ENCODE measurements at places on chromosomes 4 and X.

DNA sequence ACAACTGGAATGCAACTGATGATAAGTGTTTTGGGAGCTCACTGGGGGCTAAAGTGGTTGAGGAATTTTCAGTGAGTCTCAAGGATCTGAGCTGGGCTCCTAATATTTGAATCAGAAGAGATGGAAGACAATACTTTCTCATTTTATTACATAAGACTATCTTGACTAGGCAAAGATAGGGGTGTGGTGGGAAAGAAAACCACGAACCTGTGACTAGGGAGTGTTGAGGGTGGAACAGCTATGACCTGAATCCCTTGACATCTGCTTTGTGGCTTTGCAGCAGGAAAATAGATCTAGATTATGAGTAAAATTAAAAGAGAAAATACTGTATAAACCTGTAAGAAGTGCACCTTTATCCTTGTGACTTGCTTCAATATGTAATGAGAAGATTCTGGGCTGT lies 295.1 kb upstream of the TEX13A start:
- no peak for DNase-seq

GRCh38 chr4:182348779-182349326 lies 105.7 kb downstream of the TENM3 start:
- DNase-seq, result no peak

DNA sequence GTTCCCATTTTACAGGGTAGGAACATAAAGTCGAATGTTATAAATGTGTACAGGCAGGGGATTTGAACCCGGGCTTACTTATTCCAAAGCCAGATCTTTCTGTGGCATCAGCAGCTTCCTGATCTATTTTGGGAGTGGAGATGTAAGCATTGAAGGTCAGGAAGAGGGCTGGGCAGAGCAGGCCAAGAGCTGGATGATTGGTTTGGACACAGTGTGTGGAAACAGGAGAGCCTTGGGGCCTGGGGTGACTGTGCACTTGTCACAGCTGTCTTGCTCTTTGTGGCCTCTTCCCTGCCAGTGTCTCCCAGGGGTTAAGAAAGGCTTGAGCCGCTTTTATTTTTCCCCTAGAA lies 127.9 kb upstream of the ENPP6 start:
- DNase-seq, result no peak

DNA sequence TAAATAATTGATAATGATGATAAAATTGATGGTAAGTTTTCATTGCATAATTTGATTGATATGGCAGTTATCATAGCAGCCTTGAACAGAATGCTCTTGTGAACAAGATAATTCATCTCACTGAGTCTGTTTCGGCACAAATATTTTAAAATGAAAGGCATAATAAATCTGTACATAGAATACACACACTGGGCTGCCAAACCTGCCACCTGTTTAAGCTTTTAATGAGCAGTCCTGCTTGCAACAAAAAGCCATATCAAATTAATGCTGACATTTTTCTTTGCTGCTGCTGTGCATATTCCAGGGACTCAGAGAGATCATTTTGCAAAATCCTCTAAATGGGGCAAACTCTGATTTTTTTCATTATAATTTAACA lies 201.1 kb downstream of the ARHGAP24 start:
- DNase-seq, result no peak

DNA sequence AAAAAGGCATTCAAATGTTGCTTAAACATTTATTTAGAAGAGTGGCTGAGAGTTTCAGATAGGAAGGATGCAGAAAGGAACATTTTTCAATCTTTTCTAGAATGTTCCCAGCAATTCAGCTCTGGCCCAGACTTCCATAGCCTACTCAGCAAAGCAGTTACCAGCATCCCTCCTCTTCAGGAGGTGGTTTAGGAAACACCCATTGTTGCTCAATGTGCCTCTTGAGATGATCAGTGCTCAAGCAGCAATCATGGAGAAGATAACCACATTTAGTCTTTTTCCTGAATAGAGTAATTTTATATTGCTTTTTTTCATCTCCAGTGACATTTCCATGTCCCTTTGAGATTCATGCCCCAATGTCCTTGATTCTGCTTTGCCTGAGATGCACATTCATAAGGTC lies 328.7 kb upstream of the PPARGC1A start:
- DNase-seq, result no peak

- DNase-seq, result no peak
Measured at GRCh38 chr4:126262665-126263064, 947.9 kb downstream of the FAT4 start.

GRCh38 chr4:139920486-139921002 lies 233.4 kb downstream of the MAML3 start:
- DNase-seq, result no peak

DNA sequence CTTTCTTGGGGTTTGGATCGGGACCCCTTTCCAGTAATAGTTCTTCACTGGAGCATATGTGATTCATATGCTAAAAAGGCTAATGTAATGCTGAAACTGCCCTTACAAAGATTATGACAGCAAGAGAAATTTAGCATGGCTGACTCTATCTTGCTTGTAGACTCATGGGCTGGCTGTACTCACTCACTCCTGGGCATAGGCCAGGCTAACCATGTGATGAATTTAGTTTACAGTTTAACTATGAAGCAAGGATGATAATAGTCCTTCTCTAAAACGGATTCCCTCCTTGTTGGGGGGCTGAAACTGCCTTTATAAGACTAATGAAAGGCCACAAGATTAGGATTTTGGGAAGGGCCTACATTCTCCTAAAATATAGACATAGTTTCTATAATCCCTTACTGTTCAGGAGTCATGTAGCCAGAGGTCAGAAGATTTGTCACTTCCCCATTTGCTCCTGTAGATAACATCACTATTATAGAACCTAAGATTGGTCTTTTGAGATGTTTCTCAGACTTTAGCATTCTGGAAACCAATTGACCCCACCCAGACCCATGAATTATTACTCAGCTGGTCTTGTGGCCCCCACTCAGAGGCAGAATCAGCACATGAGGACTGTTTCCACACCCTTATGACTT lies 20.8 kb upstream of the CEP135 start:
- no peak for DNase-seq

DNA sequence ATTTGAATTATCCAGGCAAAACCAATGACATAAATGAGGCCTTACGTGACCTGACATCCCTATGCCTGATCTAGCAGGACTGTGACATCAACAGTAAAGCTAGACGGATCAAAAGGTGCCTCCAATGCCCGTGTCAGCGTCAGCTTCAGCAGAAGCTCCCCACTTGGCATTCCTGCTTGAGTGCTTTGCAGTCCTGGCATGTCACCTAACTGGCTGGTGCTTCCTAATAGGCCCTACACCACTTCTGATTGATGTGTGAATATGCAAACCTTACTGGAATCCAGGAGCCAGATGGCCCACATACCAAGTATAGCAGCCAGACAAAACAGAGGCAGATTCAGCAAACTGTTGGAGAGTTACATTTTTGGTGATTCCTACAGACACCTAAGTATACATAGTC lies 224.2 kb downstream of the DMD start:
- DNase-seq, result no peak

GRCh38 chrX:100650841-100651240 lies 6.8 kb downstream of the SRPX2 start:
- no peak for DNase-seq

- peak; percentile 55 for DNase-seq
Measured at GRCh38 chr4:13654162-13654797, 26.8 kb upstream of the BOD1L1 start.

GRCh38 chr4:112083587-112084347 lies 61.5 kb upstream of the FAM241A start:
- peak; percentile 25 for DNase-seq

DNA sequence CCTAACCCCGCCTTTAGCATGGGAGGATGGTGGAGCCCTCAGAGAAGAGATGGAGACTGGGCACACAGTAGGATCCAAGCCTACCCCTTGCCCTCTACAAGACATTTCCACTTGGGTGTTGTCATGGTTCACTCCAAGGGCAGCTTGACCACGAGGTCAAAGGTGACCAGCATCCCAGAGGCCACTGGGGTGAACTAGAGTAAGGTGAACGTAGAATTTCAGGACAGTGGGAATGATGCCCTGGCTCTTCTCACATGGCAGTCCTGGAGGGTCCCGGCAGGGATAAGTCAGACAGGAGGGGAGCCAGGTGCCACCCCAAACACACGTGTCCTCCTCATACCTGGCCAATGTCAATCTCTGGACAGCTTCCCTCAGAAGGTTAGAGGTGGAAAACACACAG lies 274.2 kb upstream of the AGTR2 start:
- no peak for DNase-seq

DNA sequence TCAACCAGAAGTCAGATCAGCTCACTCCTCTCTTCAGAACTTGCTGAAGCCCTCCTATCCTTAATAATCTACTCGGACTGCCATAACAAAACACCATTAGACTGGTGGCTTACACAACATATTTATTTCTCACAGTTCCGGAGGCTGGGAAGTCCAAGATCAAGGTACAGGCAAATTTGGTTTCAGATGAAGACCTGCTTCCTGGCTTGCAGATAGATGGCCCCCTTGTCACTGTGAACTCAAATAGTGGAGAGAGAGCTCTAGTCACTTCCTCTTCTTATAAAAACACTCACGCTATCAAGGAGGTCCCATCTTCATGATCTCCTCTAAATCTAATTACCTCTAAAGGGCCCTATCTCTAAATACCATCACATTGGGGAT lies 125.1 kb downstream of the CAMK2D start:
- DNase-seq, result no peak

DNA sequence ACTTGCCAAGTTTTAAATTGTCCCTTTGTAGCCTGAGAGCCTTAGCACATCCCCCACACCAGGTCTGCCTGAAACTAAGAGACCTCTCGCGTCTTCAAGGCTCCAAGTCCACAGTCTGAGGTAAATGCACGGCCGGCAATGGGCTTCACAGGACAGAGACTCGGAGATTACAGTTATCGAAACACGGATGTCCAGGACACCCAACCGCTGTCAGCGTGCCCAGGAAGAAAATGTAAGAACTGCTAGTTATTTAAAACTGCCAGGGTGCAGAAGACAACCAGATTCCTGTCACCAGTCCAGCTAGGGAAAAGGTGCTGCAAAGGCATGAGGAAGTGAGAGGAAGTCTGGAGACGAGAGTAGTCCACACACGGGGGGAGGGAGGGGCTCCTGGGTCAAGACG lies 28.9 kb downstream of the ZNF827 start:
- no peak for DNase-seq

GRCh38 chr4:340011-340410 lies 2.4 kb downstream of the ZNF141 start:
- peak; percentile 38 for DNase-seq

GRCh38 chr4:55143858-55144257 lies 18.5 kb upstream of the KDR start:
- DNase-seq, result no peak

DNA sequence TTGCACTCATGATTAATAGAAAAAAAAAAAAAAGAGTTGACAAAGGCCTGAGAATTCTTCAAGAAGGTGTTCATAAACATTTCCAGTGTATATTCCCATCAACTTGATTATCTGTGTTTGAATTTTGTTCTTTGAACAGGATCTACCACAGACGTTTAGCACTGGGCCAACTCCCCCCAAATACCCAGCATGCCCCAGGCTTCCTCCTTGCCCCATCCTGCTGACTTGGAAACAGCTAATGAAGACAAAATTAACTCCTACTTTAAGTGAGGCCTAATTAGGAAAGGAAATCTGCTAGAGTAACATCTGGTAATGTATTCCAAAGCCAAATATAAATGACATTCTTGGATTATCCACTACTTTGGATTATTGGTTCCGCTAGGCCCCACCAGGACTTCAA lies 52.5 kb downstream of the PPARGC1A start:
- DNase-seq, result no peak

DNA sequence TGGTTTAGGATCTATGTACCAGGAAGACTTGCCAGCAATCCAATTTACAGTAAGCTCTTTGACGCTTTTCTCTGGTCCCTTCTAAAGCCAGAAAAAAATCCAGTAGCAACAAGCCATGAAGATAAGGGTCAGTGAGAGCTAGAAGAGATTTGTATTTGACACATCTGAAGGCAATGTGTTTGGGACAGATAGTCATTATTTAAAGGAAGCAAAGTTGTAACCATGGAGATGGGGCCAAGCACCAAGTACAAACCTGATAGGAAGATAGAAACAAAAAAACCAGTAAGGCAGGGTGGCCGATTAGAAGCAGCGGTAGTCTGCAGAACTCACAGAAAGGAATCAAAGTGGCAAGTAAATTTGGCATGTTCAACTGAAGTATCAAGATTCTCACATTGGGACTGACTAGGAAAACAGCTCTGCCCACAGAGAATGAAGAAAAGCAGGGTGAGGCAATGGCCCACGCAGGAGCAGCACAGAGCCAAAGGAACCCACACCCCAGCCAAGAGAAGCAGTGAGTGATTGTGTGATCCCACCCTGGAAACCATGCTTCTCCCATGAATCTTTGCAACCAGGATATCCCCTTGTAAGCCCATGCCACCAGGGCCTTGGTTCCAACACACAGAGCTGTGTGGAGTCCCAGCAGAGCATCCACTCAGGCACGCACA lies 12.9 kb upstream of the C4orf54 start:
- no peak for DNase-seq

GRCh38 chrX:126165721-126166461 lies at the start of gene DCAF12L2:
Gene DCAF12L2, minus strand, starts transcription at chrX:126166289. Its CDS starts 365 bp downstream, at chrX:126165924.
- DNase-seq, result no peak

GRCh38 chr4:150145090-150145945 lies 67.1 kb downstream of the DCLK2 start:
- no peak for DNase-seq

- peak; percentile 73 for DNase-seq
Measured at GRCh38 chr4:130747842-130748241, 1651.9 kb downstream of the C4orf33 start.

GRCh38 chrX:57915680-57916079 lies 5.4 kb upstream of the ZXDA start:
- DNase-seq, result no peak

GRCh38 chr4:74423104-74423503 lies 21.8 kb upstream of the AREG start:
- DNase-seq, result no peak

Measured in RKO (cell line).